ENCODE measurements at places on chromosomes 3 and 15.

GRCh38 chr3:43028678-43029490 lies 49.8 kb downstream of the GASK1A start:
- DNase-seq: no peak

DNA sequence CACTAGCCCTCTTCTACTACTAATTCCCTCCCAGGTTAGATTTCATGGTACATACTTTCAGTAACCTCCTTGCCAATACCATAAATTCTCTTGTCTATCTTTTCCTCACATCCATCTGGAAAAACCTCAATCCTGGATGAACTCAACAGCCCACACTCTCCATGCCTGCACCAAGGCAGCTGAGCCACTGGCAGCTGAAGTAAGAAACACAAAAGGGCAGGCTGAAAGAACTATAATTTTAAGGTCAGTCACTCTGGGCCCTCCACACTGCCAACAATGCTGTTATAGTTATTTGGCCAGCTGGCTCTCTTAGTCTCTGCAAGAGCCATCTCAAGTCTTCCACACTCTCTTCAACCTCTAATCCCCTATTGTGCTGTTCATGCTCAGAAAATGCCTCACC lies 15.1 kb upstream of the TIPARP start:
- DNase-seq: no peak

DNA sequence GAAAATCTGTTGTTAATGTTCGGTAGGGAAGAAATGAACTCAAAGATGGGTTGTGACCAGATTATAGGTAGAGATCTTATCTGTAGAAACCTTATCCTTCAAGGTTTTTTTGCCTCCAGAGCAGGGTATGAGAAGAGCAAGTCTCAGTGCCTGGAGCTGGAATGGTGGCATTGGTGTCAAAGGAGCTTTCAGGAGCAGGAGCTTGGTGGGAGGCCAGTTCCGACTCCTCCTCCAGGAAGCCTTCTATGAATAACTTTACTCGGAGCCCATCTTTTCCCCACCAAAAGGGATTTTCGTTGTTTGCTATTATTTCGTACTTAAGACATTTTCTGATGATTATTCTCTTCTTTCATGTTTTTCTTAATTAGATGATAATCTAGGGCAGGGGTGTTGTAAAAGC lies 91.8 kb downstream of the GHSR start:
- no peak for DNase-seq

DNA sequence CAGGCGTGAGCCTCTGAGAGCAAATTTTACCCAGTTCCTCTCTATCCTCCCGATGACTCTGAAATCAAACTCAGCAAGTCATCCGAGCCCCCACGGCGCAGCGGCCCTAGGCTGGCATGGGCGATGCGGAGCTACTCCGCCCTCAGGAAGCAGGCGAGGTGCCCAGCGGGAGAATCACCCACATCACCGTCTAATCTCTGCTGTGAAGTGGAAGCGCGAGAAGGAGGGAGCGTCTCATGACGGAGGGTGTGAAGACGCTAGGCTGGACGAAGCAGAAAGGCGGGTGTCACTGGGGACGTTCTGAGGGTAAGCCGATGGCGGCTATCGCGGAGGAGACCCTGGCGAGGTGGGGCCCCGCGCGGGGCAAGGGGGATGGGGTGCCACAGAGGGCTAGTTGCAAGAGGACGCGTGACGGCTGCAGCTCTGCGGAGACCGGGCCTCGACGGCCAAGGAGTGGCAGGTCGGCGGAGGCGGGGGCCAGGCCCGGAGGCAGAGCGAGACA lies 9.1 kb upstream of the GNAI2 start:
- DNase-seq: no peak

GRCh38 chr3:143901105-143901504 lies 52.8 kb upstream of the SLC9A9 start:
- DNase-seq: no peak

- DNase-seq: no peak
Observed at GRCh38 chr3:15453501-15453900, 26.1 kb downstream of the EAF1 start.

DNA sequence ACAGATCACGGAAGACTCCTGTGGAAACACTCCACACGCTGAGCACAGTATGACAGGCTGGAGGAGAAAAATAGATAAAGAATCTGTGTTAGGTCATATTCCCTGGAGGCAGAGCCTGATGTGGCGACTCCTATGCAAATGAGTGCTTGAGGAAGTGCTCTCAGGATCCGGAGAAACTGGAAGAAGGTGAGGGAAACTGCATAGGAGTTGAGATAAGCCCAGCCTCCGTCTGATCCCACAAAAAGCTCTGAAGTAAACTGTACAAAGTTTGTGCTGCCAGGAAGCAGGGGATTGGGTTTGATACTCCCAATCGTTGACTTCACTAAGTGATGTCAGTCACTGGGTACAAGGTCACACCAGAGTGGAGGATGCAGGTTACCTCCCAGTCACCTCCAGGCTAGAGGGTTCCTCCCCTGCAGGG lies 33.4 kb downstream of the OSBPL10 start:
- no peak for DNase-seq

DNA sequence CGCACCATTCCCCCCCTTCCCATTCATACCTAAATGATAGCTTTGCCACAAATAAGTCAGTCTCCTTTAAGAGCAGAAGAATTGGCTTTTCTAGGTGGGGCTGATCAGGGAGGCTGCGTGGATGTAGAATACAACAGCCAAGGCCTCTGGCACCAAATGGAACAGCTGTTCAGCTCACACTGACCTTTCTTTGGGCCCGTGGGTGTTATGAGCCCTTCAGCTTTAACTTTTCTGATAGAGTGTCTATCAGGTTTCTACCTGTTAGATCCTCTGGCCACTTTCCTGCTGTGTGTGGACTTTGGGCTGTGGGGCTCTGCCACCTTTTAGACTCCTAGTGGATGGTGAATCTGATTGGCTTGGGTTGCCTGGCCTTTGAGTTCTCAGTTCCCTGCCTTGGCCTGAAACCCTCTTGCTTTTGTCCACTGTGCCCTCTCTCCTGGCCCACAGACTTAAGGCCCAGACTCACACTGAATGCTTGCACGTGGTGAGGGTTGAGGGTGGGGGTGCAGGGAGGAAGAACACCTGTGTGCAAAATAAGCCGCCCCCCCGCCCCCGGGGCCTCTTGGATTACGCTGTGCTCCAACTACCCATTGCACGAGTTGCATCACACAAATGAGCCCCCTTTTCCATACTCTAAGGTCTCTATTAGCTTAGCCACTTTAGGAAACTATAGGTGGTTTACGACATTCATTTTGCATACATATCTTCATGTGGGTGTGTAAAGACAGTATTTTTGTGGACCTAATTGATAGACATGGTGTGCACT lies 1.3 kb upstream of the RFX7 start:
- DNase-seq: no peak

- DNase-seq: no peak
Observed at GRCh38 chr3:188135271-188135670, 18.7 kb upstream of the LPP start.

Measured in GM18507 (cell line).